Calu3 (cell line): ENCODE measurements at places on chromosomes 13 and 19. TPM values are rescaled to one million over a fixed set of nuclear protein-coding genes. Genes with fewer than 3 reads are reported as not detected.
A peak's percentile ranks its signal among the peaks of the same experiment; 100 is the strongest.

MYH14 gene
- 255 and 312 TPM in 2 replicates for total RNA-seq

PSG3 gene
- total RNA-seq = 0.20 TPM in 1 of 2 replicates, not detected in the other

B3GNT8 gene
- total RNA-seq = 0.19 TPM in 1 of 2 replicates, not detected in the other

NECTIN2 gene
- total RNA-seq = 137 and 174 TPM in 2 replicates

DNA sequence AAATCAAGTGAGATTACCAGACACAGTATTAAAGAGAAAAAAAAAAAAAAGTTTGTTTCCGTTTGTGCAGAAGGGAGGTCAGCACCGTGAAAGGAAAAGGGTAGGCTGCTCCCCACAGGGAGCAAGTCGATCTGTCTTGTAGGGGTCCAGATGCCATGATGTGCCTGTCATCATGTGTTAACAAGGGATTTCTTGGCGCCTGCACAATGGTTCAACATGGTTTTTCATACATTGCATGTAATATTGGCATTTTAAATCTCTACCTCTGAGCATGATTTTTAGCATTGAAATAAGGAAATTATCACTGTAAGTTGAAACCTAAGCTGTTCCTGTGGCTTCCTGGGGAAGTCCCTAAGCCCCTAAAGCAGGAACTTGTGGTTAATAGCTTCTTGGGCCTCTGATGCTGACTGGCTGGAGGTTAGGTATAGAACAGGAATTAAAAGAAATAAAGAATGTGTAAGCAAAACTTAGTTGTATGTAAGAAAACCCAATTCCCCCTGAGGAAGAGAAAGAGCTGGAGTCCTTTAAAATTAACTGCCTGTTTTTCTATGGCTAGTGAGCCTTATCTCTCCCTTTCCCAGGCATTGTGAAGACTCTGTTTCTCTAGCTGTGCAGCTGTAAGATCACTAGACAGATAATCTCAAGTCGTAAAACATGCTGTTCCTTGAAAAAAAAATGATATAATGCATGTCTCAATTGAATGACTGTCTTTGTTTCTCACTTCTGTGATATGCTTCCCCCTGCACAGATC is 7.4 kb upstream of the FCGBP start:
- no peaks in the 10 kb centered on the region for H3K27me3 ChIP-seq
- peak overlapping the region; percentile 51 for H3K4me3 ChIP-seq
- DNase-seq = peak; percentile 74

GRCh38 chr13:66329988-66330451 is 900.1 kb downstream of the PCDH9 start:
- no peak for DNase-seq
- H3K4me1 ChIP-seq = no peaks in the 10 kb centered on the region
- H3K27me3 ChIP-seq = no peaks in the 10 kb centered on the region
- no peak overlapping the region for H3K27ac ChIP-seq
- no peaks in the 10 kb centered on the region for H3K36me3 ChIP-seq

- H3K27me3 ChIP-seq = no peaks in the 10 kb centered on the region
- no peak for DNase-seq
- no peak overlapping the region for H3K4me3 ChIP-seq
- H3K4me1 ChIP-seq = no peaks in the 10 kb centered on the region
- H3K36me3 ChIP-seq = no peaks in the 10 kb centered on the region
- no peak overlapping the region for H3K27ac ChIP-seq
Measured at GRCh38 chr19:5030136-5030820, 61.4 kb downstream of the KDM4B start.

DNA sequence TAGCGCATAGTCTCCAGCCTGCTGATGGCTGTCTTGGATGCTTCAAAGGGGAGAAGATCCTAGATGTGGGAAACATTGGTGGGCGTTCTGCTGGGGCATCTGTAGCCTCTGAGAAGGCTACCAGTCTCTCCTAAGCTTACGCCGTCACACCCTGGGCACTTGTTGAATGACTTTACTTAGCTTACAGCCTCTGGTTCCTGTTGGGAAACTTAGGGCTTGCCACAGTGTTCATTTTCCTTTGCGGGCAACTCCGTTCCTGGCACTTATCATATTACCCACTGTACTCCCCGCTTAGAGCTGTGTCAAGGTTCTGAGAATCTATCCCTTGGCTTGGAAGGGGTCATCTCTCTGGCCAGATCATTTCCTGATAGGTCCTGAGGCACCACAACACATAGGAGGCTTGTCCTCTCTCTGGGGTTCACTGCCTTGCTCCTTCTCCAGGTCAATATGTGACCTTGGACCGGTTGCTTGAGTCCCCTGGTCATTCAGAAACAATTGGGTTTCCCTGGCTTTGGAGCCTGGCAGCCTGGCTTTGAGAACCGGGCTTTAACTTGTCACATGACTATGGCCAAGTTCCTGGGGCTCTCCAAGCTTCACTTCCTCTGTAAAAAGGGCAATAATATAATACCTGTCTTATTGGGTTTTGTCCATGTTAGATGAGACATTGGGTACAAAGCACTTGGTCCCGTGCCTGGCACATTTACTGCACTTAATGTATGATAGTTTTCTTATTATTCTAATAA is 20.5 kb upstream of the ALOX5AP start:
- no peak overlapping the region for H3K4me3 ChIP-seq
- DNase-seq = no peak
- H3K27ac ChIP-seq = no peak overlapping the region
- H3K4me1 ChIP-seq = peaks cover 19% of the 10 kb centered on the region
- H3K36me3 ChIP-seq = no peaks in the 10 kb centered on the region
- no peaks in the 10 kb centered on the region for H3K27me3 ChIP-seq

DNA sequence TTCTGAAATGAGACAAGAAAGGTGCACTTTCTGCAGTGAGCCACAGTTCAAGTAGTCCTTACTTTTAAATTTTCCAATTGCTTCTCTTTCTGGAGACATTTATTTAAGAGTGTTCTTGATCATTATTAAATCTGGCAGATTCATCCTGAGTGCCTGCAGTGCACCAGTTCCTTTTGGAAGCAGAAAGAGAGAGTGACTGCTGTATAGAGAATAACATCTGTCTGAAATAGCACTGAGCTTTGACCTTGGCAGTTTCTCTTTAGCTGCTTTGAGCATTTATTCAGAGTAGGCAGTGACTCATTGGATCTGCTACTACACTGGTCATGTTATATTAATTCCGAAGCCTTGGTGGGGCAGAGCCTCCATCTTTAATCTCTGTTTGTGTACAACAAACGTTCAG is 1373.7 kb downstream of the PCDH9 start:
- H3K4me1 ChIP-seq = no peaks in the 10 kb centered on the region
- no peaks in the 10 kb centered on the region for H3K27me3 ChIP-seq
- H3K4me3 ChIP-seq = no peak overlapping the region

- peaks cover 15% of the 10 kb centered on the region for H3K4me1 ChIP-seq
- H3K27ac ChIP-seq = no peak overlapping the region
- H3K27me3 ChIP-seq = no peaks in the 10 kb centered on the region
- no peak for DNase-seq
- H3K36me3 ChIP-seq = peaks cover 22% of the 10 kb centered on the region
Measured at GRCh38 chr19:8311461-8312260, 3.5 kb upstream of the CD320 start.

GRCh38 chr13:37138926-37139325 is 33.5 kb upstream of the CSNK1A1L start:
- DNase-seq = no peak
- H3K4me1 ChIP-seq = no peaks in the 10 kb centered on the region

DNA sequence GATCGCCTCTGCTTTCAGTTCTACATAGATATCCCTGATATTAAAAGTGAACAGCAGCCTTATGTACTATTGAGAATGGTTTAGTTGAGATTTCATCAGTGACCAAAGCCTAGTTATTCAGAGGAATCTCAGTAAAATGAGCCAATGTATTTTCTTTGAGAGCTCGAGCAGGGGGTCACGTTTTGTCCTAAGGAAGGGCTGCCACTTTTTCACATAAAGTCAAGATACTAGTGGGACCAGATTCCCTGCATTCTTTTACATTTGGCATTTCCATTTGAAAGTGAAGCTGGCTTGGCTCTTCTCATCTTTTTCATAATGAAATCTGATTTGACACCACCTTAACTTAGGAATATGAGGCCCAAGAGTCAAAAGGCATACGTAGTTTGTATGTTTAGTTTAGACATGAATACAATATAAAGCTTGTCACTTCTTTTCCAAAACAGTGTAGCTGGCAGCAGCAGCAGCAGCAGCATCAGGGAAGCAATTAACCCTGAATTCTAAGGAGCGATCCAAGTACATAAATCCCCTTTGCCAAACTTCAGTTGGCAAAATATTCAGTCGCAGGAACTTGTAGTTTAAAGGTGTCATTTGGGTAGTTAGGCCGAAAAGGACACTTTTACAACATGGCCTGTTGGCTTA is 1752.2 kb upstream of the PCDH20 start:
- no peak overlapping the region for H3K4me3 ChIP-seq
- no peaks in the 10 kb centered on the region for H3K4me1 ChIP-seq
- H3K36me3 ChIP-seq = no peaks in the 10 kb centered on the region
- no peaks in the 10 kb centered on the region for H3K27me3 ChIP-seq

DNA sequence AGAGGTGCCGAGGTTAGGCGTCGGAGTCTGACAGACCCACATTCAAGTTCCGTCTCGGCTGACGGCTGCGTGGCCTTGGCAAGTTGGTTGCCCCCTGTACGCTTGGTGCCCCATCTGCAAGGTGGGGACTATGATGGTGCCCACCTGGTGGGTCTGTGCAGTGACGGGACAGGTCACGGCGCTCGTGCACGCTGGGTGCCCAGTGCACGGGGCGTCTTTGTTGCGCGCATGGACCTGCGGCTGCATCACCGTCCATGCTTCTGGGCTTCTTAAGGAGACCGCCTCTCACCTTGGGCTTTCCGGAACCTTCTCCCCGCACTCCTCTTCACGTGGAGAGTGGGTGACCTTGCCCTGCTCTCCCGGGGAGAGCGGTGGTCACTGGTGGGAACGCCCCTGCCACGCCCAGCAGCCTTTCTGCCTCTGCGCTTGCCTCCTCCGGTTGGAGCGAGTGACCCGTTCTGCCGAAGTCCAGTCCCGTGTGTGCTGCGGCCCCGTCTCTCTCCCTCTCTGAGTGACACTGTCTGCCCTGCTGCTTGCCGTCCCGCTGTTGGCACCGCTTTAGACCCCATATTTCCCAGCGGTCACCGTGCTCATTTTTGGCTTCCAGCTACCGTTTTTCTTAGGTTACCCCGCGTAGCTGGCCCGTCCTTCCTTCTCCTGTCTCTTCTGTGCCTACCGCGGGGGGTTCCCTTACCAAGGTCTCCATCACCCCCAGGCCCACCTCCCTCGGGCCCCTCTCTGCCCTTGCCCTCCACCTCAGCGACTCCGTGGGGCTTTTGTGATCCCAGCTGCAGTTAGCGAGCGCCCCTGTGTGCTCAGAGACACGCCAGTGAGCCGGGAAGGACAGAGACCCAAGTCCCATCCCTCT is 6.4 kb downstream of the ATP11A start:
- H3K4me3 ChIP-seq = no peak overlapping the region
- H3K36me3 ChIP-seq = peaks cover 31% of the 10 kb centered on the region
- H3K27ac ChIP-seq = no peak overlapping the region
- no peaks in the 10 kb centered on the region for H3K27me3 ChIP-seq
- peaks cover 8% of the 10 kb centered on the region for H3K4me1 ChIP-seq

- H3K27ac ChIP-seq = no peak overlapping the region
- peaks cover 7% of the 10 kb centered on the region for H3K27me3 ChIP-seq
- no peaks in the 10 kb centered on the region for H3K36me3 ChIP-seq
- no peak overlapping the region for H3K4me3 ChIP-seq
- H3K4me1 ChIP-seq = no peaks in the 10 kb centered on the region
- no peak for DNase-seq
Measured at GRCh38 chr13:31014456-31014855, 82.0 kb downstream of the TEX26 start.

DNA sequence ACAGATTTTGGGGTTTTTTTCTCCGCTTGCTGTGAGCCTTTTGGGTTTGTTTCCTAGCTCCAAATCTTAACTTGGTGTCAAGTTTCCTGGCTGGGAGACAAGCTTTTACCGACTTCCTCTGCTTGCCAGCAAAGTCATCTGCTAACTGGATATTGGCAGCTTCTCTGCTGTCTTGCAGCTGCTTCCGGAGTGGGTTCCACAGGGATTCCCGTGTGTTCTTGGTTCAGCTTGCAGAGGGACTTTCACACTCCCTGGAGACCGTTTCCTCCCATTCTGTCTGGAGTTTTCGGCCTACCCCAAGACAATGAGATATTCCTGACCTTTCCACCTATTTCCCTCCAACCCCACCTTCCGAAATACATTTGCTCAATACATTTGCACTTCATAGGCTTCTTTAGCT is 2.2 kb upstream of the COLGALT1 start:
- H3K27ac ChIP-seq = no peak overlapping the region
- H3K36me3 ChIP-seq = peaks cover 11% of the 10 kb centered on the region
- H3K27me3 ChIP-seq = no peaks in the 10 kb centered on the region
- H3K4me1 ChIP-seq = no peaks in the 10 kb centered on the region

DNA sequence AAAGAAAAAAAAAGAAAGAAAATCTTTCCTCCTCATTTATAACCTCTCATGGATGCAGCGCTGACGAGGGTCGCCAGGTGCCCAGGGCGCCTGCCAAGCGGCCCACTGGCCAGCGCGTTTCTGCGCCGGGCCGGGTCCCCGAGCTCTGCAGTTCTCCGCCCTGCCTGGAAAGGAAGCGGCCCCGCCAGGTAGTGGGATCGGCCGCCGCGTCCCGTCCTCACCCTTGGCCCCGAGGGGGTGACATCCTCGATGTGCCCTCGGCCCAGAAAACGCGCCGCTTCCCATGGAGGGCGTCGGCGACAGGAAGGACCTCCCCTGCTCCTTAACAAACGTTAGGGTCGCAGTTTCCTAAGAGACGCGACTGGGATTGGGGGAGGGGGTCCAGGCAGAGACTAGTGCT is 56.9 kb downstream of the ZNF726 start:
- H3K36me3 ChIP-seq = no peaks in the 10 kb centered on the region
- no peak overlapping the region for H3K4me3 ChIP-seq
- H3K4me1 ChIP-seq = no peaks in the 10 kb centered on the region
- H3K27me3 ChIP-seq = no peaks in the 10 kb centered on the region

DNA sequence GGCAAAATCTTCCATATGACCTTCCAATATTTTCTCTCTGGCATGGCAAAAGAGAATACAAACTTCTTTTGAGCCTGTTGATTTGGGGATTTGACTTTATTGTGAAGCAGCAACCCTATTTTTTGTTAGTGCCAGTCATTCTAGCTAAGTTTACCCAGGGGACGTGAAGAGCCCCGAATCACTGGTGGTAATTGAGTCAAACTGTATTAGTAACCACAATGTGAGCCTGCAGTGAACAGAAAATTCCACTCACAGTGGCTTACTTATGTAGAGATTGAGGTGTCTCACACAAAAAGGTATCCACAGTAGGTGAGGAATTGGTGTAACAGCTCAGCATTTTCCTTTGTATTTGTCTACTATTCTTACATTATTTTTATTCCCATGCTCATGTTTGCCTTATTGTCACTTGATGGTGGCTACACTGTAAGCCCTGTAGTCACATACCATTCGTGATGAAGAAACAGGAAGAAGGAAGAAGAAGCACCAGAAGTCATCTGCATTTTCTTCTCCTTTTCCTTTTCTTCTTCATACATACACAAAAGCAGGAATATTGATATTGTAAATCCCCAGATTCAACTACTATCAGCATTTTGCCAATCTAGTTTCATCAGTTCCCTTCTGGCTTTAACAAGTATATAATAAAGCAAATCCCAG is 33.3 kb upstream of the MYCBP2 start:
- DNase-seq = no peak
- H3K4me3 ChIP-seq = no peak overlapping the region
- H3K27ac ChIP-seq = no peak overlapping the region
- no peaks in the 10 kb centered on the region for H3K27me3 ChIP-seq
- no peaks in the 10 kb centered on the region for H3K36me3 ChIP-seq
- H3K4me1 ChIP-seq = no peaks in the 10 kb centered on the region

GRCh38 chr19:947090-947706 is 21.4 kb downstream of the ARID3A start:
- H3K27ac ChIP-seq = no peak overlapping the region
- H3K27me3 ChIP-seq = peaks cover 17% of the 10 kb centered on the region
- peaks cover 9% of the 10 kb centered on the region for H3K36me3 ChIP-seq
- H3K4me3 ChIP-seq = no peak overlapping the region
- peaks cover 9% of the 10 kb centered on the region for H3K4me1 ChIP-seq
- DNase-seq = no peak
